ENCODE measurements at places on chromosomes 2 and 18. TPM values are rescaled to one million over a fixed set of nuclear protein-coding genes. Genes with fewer than 3 reads are reported as not detected.

The MOCOS gene
- 10.2 TPM for total RNA-seq

GRCh38 chr2:73253400-73253799 lies 19.3 kb downstream of the CCT7 start:
- no peak for DNase-seq

GRCh38 chr2:75157435-75157834 lies 41.9 kb downstream of the TACR1 start:
- no peak for DNase-seq

DNA sequence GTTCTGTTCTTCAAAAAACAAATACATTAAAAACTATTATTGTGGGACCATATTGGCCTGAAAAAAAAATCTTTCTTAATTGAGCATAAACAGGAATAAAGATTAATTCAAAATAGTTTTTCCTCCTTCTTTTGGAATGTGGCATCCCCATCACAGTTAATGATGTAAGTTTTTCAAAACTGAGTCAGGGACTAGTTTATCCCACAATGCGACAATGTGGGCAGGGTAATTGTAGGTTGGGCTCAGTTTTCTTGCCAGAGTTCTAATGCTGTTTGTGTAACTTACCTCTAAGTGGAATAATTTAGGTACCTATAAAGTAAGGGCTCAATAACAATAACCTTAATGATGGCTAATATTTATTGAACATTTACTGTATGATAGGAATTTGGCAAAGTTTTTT lies 82.0 kb downstream of the PMS1 start:
- no peak for DNase-seq

GRCh38 chr2:27754138-27754588 lies 17.4 kb upstream of the MRPL33 start:
- DNase-seq, result peak; percentile 65

DNA sequence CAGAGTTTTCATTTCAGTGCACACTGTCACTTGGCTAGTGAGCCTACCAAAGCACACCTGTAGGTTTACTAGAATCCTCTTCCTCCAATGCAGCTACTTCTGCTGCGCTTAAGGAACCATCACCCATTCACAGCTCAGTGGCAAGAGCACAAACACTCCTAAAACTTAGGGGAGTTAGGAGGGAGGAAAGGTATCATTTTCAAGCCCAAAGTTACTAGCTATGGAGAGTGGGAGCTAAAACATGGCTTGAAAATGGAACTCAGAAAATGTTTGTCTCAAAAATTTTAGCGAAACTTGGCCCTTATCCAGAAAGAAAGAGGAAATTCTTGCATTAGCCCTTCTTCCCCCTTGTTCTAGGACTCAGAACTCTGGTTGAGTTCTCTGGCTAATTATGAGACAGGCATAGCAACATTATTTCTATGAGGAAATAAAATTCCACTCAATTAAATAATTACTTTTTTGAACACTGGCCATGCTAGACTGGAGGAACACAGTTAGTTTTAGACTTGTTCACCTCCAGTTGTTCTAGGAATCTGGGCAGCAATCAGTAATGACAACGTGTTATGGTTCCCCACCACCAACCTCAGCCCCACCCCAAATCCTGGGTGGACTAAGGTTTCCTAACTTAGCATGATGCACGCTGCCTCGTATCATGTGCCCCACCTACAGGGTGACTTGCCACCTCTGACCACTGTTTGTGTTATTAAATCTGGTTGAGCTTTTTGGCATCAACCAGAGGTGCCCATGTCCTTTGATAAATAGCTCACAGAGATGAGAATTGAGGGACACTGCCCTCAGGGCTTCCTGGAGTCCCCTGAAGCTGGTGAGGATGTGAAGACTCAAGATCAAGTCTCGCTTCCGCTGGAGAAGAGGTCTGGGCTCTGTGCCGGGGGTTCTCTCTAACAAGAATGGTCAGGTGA lies 32.8 kb downstream of the LPIN2 start:
- no peak for DNase-seq

- no peak for DNase-seq
Measured at GRCh38 chr2:144583741-144584453, 64.0 kb upstream of the ZEB2 start.

GRCh38 chr2:241255542-241256167 lies 59.8 kb downstream of the HDLBP start:
- no peak for DNase-seq

DNA sequence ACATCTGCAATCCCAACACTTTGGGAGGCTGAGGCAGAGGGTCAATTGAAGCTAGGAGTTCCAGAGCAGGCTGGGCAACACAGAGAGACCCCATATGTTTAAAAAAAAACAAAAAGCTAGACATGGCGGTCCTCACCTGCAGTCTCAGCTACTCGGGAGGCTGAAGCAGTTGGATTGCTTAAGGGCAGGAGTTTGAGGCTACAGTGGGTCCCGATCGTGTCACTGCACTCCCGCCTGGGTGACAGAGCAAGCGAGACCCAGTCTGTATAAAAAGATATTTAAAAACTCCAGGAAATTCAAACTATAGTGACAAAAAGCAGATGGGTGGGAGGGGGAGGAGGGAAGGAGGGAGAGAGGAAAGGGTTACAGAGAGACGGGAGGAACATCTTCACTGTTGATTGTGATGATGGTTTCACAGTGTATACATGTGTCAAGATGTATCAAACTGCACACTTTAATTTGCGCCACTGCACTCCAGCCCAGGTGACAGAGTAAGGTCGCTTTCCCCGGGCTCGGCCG lies 942 bp upstream of the ZNF236 start:
- DNase-seq, result no peak

DNA sequence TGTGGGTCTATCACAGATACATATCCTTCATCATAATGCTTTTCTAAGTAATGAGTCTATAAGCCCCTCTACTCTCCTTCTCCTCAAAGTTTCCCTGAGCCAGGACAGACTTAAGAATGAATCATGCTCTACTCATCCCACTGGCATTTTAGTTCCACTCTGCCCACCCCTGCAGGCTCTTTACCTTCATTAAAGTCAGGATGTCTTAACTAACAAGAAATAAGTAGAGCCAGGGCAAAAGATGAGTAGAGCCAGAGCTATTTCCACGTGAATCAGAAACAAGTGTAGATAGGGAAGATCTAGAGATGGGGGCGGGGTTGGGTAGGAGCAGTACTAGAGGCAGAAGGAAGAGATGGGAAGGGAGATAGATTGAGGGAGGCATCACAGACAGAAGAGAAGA lies 790.5 kb downstream of the RNF144A start:
- DNase-seq, result no peak

DNA sequence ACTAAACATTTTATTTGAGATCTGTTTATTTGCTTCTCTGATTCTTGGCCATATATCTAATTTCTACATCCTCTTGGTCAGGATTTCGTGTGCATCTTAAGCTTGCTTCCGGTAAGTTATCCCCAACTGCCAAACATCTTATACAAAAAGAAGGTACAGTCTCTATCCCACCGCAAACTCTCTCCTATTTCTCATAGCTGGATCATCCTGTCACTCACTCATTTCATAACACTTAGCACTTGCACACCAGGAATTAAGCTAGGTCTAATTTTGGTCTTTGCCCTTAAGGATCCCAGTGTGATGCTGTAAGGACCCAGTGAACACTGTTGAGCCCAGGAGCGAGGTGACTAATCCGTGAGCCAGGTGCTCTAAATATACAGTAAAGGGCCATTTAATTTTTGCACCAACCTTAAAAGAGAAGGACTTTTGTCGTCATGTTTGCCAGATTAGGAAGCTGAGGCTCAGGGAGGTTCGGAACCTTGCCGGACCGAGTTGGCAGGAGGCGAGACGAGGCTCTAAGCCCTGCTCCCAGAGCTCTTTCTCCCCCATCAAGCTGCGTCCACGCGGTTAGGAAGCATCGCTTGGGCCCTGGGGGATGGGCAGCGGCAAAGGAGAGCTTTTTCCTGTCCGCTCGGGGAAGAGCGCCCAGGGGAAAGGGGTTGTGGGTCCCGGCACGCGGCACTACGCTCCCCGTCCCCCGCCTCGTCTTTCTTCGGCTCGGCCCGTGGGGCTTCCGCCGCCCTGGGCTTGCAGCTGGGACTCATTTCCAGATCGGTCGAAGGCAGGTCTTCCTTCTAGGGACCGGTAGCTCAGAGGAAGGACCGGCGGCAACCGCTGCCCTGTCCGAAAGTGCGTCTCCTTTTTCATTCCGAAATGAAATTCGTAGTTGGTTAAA lies 4.1 kb upstream of the ITPRIPL1 start:
- no peak for DNase-seq

The CCL20 gene
- not detected for total RNA-seq

DNA sequence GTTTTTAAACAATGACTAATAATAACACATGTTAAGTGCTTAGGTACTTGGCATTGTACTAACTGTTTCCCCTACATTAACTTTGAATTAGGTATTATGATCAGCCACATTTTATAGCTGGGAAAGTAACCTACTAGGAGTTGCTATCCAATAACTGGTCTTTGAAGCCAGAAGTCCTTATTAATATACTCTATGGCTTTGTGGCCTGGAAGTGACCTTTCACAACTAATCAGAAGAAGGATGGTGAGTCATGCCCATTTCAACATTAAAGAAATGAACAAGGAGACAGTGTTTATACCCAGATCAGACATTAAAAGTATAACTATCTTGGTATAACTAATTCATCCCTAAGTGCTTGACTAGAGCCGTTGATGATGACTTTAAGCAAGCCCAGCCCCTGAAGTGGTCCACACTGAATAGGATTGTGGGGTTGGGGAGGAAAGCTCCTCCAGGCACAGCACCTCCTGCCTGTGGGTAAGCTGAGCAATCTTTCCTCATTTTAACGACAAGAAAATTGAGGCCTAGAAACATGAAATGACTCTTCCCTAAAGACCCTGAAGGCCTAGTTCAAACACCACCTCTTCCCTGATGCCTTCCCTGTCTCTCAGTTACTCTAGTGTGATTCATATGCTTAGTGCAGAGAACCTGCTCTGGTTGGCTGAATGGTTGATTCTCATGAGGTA lies 71.6 kb upstream of the RFX8 start:
- DNase-seq, result no peak

- no peak for DNase-seq
Measured at GRCh38 chr2:6750411-6751158, 115.1 kb downstream of the CMPK2 start.

The ERBB4 gene
- 3.0 TPM for total RNA-seq

GRCh38 chr2:9703701-9704221 lies 73.0 kb upstream of the YWHAQ start:
- peak; percentile 23 for DNase-seq

DNA sequence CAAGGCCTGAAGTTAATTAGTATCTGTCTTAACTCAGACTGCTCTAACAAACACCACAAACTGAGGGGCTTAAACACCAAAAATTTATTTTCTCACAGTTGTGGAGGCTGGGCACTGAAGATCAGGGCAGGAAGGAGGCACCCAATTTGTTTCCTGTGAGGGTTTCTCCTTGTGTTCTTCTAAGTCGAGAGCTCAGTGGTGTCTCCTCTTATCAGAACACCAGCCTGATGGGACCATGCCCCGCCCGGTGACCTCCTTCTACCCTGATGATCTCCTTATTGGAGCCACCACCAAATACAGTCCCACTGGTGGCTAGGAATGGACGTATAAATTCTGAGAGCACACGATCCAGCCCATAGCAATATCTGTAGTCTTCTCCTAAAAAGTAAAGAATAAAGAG lies 20.5 kb downstream of the TMEM18 start:
- no peak for DNase-seq

DNA sequence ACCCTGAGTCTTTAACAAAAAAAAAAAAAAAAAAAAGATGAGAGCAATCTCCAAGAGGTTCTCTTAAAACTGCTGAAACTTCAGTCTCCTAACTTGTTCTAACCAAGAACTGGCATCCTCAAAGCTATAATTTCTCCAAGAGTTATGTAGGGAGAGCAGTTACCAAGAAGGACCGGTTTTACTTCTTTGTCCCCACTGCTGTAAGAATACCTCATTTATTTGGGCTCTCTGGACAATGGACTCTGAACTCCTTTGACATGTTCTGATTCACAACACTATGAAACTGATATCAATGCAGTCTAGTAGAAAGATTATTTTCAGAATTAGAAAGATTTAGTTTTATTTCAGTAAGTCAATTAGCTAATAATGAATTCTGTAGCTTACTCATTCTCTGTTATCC lies 84.5 kb upstream of the DTNB start:
- DNase-seq, result no peak

DNA sequence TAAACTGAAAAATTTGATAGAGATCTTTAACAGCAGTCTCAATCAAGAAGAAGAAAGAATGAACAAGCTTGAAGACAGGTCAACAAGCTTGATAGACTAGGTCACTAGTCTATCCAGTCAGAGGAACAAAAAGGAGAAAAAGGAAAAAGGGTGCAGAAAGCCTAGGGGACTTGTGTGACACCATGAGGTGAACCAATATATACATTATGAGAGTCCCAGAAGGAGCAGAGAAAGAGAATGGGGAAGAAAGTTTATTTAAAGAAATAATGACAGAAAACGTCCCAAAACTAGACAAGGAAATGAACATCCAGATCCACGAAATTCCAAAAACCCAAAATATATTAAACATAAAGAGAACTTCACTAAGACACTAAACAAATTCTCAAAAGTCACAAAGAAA lies 84.5 kb downstream of the VAPA start:
- no peak for DNase-seq

GRCh38 chr2:231450548-231450989 lies 13.7 kb downstream of the NCL start:
- DNase-seq, result no peak

Measured in tibial nerve (tissue), 4 donors.